D341Med (cell line): ENCODE measurements at places on chromosomes 3 and 15.
A peak's percentile ranks its signal among the peaks of the same experiment; 100 is the strongest.

DNA sequence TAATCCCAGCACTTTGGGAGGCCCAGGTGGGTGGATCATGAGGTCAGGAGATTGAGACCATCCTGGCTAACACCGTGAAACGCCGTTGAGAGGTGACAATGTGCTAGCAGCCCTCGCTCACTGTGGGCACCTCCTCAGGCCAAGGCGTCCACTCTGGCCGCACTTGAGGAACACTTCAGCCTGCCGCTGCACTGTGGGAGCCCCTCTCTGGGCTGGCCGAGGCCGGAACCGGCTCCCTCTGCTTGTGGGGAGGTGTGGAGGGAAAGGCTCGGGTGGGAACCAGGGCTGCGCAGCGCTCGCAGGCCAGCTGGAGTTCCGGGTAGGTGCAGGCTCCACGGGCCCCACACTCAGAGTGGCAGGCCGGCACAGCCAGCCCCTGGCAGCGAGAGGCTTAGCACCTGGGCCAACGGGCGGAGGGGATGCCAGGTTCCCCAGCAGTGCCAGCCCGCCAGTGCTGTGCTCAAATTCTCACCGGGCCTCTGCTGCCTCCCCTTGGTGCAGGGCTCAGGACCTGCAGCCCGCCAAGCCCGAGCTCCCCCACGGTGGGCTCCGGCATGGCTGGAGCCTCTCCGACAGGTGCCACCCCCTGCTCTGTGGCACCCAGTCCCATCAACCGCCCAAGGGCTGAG lies 253.6 kb downstream of the CNTN4 start:
- no peak for DNase-seq

- no peak for DNase-seq
These were observed 337.9 kb upstream of the IL12A start for GRCh38 chr3:159650726-159651125.

DNA sequence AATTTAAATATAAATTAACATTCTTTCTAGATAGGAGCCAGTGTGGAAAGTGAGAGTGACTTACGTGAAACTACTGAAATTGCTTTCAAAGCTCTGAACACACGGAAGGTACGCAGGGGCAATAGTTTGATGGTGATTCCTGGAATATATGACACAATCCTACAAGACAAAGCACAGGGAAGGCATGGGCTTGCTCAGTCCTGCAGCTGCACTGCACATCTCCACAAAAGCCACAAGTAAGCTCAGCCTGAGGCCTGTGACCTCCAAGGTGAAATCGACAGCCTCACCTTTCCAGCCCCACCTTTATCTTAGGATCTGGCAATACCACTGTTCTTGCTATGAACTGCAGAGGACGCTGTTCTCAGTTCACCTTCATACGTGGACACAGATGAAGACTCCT lies 109.3 kb upstream of the SCN10A start:
- no peak for DNase-seq

DNA sequence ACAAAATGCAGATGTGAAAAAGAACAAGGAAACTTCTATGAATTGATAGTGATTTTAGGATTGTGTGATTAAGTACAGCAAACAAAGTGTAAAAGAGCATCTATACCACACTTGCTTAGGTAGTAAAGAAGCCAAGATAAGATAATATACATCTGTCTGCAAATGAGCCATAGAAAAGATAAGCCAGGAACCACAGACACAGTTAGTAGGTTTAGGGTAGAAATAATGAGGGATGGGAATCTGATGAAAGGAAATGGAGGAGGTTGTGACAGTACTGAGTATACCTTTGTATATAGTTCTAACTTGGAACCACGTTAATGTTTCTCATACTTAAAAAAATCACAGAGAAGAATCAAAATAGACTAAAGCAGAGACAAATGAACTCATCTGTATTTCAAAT lies 54.0 kb downstream of the TCF12 start:
- DNase-seq, result no peak

DNA sequence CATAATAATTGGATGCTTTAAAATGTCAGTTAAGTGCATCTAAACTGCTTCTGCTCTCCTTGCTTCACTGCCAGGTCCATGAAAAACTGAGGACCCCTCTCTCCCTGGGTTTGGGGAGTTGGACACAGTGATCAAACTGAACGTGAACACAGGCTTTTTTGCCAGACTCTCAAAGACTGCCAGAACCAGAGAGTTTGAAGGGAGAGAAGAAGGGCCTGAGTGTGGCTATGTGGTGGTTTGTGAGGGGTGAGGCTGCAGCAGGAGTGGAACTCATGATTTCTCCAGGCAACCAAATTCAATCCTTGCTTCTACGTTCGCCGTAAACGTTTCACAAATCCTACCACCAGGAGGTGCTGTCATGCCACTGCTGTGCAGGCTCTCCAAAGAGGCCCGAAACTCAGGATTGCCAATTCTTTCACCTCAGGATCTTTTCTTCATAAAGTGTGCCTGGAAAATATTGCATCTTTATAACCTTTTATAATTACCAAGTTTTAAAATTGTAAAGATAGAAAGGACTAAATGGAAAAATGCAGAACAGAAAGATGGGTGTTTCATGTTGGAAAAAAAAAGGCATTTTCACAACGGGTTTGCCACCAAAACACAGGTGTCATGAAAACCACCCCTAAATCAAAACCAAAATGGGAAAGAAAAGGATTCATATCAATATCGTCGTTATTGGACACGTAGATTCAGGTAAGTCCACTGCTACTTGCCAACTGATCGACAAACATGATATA lies 19.7 kb downstream of the TM4SF4 start:
- DNase-seq, result peak; percentile 74

GRCh38 chr3:156180077-156180476 lies 59.7 kb downstream of the KCNAB1 start:
- DNase-seq, result no peak

DNA sequence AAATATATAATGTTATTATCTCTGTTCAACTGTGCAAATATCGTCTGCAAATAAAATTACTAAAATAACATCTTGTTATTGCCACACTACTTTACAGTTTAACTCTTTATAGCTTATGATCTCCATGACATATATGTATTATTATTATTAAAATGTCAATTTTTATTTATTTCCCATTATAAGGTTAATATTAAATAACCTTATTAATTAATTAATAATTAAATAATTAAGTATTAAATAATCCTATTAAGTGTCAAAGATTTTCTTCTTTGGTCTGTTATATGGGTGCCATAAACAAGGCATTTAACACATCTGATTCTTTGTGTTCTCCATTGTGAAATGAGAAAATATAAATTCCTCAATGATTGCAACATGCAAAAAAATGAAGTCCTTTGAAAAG lies 10.0 kb downstream of the BCHE start:
- no peak for DNase-seq

DNA sequence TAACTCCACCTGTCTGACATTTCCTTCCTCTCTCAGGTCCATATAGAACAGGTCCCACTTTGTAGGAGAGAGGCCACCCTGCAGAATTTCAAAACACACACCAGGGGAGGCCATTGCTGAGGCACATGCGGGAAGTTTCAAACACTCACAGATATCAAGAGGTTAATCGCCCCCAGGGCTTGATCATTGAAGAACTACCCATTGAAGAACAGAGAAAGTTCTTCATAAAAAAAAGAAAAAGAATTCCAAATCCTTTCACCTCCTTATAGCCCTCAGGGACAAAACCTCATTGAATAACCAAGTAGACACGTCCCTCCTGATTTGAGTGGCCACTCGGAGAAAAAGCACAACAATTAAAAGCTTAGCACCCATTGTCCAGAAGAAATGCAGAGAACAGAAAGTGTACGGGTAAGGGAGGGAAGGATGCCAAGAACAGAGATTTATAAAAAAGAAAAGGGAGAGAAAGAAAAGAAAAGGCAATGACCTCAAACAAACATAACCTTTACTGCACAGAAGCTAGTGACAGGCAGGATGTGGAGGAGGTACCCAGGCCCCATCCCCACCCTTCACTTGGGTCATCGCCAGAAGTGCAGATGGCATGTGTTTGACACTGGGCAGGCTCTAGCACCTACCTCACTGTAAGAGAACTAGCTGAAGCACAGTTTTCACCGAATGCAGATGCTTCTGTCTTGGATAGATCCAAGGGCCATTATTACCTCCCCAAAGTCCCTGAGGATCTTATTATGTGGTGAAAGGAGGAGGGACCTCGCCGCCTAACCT lies 112.3 kb upstream of the HES1 start:
- DNase-seq, result no peak

DNA sequence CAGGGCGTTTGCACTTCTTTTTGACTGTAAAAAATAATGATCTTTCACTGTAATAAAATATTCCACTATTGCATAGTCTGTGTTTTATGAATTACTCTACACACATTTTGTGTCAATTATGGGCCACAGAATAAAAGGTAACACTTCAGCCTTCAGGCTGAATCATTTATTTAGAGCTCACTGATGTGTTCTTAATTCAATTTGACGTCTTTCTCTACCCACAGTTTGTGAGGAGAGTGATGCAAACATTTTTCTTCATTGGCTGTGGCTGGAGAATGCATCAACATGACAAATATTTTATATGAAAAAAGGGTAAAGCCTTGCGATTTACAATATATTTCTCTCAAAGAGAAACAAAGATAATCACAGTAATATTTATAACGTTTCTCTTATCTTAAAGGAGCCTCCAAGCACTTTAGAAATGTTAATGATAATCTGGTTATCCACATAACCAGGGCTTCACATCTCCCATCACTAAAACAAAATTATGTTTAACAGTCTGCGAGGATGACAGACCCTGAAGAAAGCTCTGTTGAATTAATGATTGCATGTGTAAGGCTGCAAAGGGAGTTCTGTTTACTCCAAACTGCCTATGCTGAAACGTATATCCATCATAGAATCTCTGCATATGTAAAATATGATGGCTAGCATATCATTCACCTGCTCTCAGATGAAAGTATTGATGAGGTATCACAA lies 951.3 kb downstream of the ZPLD1 start:
- DNase-seq, result no peak

DNA sequence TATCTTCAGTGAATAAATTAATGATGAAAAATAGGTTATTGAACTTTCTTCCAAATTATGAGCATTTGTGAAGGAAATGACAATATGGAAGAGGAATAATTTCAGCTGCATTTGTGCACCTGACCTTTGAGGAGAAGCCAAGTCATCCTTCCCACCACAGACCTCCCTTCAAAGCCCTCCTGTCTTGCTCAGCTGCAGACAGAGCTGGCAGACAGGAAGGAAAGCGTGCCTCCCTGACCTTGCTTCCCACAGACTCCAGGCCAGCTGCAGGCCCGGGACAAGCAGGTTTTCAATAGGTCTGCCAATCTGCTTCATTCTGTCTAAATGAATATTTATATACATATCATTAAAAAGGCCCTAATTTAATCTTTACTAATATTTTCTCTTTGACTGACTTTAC lies 152.9 kb upstream of the RBMS3 start:
- DNase-seq, result no peak

DNA sequence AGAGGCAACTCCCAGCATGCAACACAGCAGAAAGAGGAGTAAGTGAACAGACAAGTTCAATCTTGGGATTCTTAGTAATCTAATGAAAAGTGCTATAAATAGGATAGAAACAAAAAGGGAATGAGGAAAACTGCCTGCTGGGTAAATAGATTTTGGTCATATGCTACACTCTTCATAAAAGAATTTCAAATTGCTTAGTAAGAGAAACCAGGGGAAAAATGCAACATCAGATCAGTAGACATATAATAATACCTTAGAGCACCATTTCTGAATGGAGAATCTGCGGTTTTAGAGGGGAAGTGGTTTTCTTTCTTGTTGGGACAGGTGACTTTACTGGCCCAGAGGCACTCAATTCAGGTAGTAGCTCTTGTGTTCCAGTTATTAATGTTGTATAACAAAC lies 13.4 kb upstream of the TBC1D5 start:
- no peak for DNase-seq

DNA sequence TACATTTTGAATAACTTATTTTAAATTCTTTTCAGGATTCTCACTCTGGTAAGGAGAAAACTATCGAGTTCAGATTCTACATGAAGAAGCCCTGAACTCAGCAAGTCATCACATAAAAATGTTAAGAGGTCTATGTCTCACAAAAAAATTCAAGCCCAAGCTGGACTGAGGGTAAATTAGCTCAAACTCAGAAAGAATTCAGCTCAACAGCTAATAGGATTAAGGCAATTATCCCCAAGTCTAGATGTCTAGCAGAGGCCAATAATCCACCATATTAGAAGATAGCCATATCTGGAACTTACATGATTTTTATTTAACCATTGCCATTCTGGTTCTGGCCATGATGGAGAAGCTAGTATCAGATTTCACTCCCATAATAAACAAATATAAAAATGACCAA lies 909.7 kb downstream of the PLOD2 start:
- peak; percentile 53 for DNase-seq

DNA sequence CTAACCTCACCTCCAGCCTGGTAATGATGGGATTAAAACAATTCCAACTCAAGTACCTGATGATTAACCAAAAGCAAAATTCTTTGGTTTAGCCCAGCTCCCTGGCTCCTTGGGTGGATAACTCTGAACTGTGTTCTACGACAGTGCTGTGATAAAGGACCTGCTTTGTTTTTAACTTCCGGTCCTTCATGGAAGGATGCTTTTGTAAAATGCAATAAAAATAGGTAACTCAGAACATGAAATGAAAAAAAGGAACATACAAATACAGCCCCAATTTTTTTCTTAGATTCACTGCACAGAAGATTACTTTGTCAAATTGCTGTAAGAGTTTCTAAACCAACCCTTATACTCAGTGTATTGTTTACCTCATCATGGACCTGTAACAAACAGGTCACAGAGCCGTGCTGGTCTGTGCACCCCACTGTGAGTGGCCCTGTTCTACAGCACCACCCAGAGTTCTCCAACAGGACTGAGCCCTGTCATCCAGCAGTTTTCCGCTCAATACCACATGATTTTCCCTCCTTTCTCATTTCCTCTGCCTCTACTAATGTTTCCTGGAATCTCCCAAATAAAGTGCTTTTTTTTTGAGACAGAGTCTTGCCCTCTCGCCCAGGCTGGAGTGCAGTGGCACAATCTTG lies 4.9 kb upstream of the PCYT1A start:
- no peak for DNase-seq

GRCh38 chr3:26653811-26654425 lies 31.3 kb downstream of the LRRC3B start:
- no peak for DNase-seq

DNA sequence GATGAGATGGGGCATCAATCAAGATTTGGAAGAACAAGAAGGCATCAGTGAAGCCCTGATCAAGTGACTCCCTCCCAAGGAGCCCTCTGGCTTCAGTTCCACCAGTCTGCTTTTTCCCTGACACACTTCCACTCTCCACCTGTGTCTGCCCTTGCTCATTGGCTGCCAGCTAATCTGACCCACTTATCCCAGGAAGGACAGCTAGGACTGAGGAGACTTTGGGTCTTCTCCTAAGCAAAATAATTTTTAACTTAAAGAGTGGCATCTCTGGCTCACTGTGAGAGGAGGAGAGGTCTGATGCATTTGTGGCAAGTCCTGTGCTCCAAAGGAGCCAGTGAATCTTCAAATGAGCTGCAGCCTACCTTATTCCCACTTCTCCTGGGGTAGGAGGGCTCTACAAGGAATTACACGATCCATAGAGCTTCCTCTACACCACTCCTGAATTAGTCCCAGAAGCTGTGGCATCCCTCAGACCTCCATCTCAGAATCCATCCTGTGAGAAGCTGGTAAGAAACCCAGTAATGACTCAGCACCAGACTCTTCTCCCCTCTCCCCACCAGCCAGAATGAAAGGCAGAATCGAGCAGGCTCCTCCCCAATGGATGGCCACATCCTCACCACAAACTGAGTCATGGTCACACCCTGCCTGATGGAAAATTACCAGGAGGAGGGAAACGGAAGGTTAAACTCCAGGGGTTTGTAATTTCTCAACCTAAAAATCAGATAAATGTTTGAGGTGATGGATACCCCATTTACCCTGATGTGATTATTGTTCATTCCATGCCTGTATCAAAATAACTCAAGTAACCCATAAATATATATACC lies 6.3 kb upstream of the PKM start:
- DNase-seq, result no peak

GRCh38 chr3:40660554-40660953 lies 135.8 kb downstream of the ZNF621 start:
- DNase-seq, result no peak
